ENCODE measurements at places on chromosomes 16 and 17.

- DNase-seq = no peak
Observed at GRCh38 chr16:85049706-85050305, 22.2 kb downstream of the KIAA0513 start.

DNA sequence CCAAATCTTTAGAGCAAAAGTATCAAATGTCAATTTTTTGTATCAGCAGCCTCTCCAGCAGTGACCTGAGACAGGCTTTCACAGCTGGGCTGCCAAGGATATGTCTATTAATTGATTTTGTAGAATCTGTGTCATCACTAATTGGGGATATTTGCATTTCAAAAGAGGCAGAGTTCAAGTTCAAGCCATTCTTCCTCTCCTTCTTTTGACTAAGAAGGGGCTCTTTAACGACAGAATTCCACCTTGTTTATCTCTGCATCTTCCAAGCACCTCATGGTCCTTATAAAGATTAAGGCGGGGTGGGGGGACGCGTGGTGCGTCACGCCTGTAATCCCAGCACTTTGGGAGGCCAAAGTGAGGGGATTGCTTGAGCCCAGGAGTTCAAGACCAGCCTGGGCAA is 15.2 kb upstream of the BHLHA9 start:
- no peak for DNase-seq

DNA sequence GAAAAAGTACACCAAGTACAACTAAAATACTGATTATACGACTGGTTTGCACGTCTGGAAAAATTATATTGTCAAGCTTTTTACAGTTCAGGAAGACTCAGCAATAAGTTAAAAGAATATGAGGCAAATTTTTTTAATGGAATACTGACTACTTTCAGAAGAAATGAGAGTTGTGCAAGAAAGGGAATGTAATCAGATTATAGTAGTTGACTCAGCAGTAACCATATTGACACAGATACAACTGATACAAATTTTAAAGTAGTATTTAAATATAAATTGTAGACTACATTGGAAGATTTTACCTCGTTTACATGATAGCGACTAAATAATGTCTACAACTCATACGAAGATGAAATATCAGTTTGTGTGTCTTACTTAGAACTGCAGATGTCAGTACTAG is 16.7 kb downstream of the ASGR2 start:
- DNase-seq = peak; percentile 24

- DNase-seq = no peak
Observed at GRCh38 chr16:12267491-12267890, 291.0 kb downstream of the SNX29 start.

DNA sequence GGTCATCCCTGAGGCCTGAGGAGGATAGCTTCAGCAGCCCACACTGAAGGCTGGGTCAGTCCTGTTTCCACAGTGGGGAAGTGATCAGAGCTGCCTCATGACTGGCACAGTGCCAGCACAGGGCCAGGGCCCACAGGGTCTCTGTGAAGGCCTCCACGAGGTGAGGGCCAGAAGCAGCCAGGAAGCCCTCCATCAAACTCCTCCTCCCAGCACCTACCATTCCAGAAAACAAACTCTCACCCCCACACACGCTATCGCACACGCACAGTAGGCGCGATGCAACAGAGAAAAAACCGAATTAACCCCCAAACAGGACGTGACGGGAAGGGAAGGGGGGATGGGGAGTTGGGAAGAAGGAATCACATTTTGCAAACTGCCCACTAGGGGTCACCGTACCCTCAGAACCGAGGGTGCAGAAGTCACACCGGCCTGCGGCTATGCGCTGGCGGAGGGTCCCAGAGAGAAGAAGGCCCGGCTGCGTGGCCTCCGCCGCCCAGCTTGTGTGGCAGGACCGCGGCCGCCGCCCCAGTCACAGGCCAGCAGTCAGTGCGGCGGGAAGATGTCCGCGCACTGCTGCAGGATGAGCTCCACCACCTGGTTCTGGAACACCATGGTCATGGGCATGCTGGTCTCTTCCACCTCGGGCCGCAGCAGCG is 37.6 kb downstream of the ARHGAP27 start:
- DNase-seq = peak; percentile 85

DNA sequence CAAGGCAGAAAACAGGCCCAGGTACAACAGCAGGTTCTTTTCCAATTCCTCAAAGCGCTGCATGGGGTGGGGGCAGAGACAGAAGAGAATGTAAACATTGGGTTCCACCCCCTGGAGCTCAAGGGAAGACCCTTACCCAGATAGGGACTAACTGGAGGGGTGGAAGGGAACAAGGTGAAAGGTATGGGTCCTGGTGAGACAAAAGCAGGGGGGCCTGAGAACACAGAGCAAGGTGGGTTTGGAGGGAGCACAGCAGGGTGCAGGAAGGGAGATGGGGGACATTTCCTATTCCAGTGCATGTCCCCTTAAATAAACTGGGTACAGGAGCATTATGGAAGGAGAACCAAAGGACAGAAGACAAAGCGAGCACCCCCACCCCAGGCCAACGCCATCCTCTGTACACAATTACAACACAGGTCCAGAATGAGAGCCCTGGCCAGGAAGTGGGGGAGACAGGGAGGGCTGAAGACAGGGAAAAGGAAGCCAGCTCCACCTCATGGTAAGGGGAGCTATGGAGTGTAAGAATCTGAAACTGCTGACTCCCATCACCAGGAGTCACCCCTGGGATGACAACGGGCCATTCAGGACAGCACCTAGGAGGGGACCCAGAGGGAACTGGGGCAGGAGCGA is 2.1 kb upstream of the CD2BP2 start:
- no peak for DNase-seq

GRCh38 chr16:81486540-81487061 is 42.0 kb downstream of the CMIP start:
- DNase-seq = peak; percentile 99

DNA sequence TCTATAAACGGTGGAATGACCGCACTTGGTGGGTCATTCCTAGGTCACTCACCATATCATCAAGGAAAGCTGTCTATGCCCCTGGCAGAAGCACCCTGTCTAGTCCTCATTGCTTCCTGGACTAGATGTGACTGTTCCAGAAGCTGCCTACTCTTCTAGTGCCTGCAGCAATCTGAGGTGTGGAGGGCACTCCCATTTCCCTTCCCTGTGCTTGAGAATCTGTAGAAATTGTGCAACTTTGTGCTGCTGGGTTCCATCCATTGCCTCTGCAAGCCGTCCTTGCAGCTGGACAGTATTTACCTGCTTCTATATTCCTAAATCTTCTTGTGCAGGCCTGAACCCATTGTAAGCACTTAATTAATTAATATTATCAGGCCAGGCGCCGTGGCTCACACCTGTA is 52.1 kb downstream of the CACNG3 start:
- DNase-seq = no peak

DNA sequence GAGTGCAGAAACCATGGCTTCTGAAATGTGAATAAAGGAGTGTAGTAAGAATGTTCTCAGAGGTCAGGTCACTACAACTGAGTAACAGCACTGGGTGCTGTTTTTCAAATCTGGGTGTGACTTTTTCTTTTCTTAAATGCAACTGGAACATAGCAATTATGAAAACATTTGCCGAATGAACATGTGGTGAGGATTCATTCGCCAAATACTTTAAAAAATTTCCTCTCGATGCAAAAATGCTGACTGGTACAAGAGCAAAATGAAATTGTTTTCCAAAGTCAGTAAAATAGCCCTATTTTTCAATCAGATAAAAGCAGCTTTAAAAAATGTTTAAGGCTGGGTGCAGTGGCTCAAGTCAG is 18.6 kb downstream of the ZDHHC7 start:
- DNase-seq = peak; percentile 75

DNA sequence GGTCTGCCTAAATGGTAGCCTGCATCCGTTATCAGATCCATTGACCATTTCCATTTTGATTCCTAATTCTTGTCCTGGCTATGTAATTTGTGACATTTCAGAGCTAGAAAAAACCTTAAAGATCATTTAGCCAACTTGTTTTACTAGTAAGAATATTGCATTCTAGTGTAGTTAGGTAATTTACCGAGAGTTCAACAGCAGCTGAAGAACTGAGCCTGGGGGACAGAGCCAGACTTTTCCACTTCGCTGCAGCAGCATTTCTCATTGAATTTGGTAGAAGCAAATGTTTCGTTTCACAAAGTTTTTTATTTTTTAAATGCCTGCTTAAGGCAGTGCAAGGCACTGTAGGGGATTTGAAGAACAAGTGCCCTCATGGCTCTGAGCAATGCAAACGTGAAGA is 59.2 kb upstream of the MARCHF10 start:
- DNase-seq = no peak

GRCh38 chr17:38848557-38848891 is 5.0 kb downstream of the RPL23 start:
- no peak for DNase-seq

GRCh38 chr17:11294826-11295225 is 53.8 kb downstream of the SHISA6 start:
- no peak for DNase-seq

DNA sequence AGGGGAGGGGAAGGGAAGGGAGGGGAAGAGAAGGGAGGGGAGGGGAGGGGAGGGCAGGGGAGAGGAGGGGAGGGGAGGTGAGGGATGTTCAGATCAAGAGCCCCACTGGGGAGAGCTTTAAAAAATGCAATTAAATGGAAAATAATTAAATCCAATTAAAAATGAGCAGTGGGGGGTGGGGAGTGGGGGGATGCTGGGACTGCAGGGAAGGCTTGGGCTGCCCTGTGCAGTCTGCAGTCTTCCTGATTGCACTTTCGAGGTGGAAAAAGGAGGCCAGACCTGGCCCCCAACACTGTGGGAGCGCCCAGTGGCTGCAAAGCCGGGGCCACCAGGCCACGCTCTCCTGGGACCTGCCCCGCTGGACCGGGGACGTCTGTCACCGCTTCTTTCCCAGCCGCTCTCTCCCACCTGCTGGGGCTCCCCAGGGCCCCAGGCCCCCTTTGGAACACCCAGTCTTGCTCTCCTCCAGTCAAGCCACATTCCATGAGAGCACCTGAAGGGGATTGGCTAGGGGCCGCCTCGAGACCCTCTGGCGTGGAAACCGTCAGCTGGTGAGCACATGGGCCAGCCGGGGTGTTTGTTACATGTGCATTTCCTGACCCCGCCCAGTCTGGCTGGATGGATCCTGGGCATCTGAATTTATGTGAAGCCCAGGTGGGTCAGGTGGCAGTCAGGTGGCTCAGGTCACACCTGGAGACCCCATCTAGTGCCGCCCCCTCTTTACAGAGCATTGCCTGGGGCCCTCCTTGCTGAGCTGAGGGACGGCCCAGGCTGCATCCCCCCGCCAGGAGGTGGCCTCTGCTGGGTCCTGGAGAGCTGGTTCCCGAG is 37.6 kb upstream of the CBFA2T3 start:
- DNase-seq = no peak

GRCh38 chr16:31402687-31403086 is 9.6 kb downstream of the ITGAD start:
- DNase-seq = peak; percentile 12

- no peak for DNase-seq
Observed at GRCh38 chr17:38605841-38606645, at the start of gene SRCIN1. Gene SRCIN1, minus strand, starts transcription at chr17:38605952. Its CDS starts 247 bp downstream, at chr17:38605705.
